Hematopoietic multipotent progenitor cell (in vitro differentiated cells): ENCODE measurements at places on chromosomes 1 and 21.

GRCh38 chr1:44103270-44104131 lies 15.1 kb upstream of the KLF17 start:
- DNase-seq, result no peak

GRCh38 chr1:230148126-230148652 lies 81.2 kb downstream of the GALNT2 start:
- no peak for DNase-seq

GRCh38 chr1:52907068-52907811 lies 14.3 kb downstream of the ECHDC2 start:
- no peak for DNase-seq

DNA sequence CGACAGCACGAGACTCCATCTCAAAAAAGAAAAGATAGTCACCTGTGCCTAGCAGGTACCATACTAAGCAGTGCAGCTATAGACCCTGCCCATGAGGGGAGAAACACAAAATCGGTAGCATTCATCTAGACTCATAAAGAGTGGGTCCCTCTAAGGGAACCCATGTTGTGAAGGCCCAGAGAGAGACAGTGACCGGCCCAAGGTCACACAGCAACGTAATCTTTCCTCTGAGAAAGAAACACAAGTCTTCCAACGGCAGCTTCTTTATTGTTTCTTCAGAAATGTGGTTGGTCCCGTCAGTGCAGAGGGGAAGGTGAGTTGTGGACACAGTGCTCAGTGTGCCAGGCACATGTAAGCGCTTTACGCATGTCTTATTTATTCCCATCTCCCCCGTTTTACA lies 198.6 kb upstream of the TMEM51 start:
- no peak for DNase-seq

DNA sequence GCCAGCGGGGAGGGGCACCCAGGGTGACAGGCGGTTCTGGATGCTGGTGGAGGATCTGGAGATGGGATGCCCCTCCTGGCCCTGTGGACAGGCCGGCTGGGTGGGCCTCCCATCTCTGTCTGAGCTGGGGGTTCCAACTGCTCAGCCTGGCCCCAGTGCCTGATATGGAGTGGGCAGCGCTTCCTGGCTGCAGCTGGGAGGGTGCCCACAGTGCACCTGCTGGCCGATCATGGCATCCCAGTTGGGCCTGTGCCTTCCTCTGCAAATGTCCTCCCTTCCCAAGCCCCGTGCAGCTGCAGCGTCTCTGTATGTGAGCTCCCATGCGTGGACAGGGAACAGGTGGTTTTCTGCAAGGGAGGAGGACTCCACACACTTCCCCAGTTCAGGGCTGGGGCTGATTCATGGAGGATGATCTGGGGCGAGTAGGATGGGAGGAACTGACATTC lies 2.1 kb downstream of the PFKL start:
- no peak for DNase-seq

DNA sequence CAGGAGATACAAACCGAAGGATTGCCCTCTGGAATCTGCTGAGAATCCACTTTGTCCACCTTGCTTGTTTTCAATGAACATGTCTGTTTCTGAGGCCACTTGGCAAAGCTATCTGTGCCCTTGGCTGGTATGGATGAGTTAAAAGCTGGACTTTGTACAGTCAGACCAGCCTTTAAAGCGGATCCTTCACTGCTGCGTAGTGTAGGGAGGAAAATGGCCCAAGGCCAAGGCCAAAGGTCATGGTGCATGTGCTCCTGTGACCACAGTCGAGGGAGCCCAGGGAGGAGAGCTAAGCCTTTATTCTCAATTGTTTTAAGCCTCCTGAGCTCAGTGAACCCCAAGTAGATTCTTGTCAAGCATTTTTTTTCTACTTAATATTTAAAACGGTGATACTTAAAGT lies 37.0 kb downstream of the KCNJ15 start:
- DNase-seq, result no peak

GRCh38 chr1:207463021-207463420 lies 8.9 kb downstream of the CR2 start:
- no peak for DNase-seq

- no peak for DNase-seq
Observed at GRCh38 chr1:57485643-57486042, 61.8 kb upstream of the DAB1 start.
